ENCODE measurements at places on chromosomes 13 and 19.
A peak's percentile ranks its signal among the peaks of the same experiment; 100 is the strongest.

DNA sequence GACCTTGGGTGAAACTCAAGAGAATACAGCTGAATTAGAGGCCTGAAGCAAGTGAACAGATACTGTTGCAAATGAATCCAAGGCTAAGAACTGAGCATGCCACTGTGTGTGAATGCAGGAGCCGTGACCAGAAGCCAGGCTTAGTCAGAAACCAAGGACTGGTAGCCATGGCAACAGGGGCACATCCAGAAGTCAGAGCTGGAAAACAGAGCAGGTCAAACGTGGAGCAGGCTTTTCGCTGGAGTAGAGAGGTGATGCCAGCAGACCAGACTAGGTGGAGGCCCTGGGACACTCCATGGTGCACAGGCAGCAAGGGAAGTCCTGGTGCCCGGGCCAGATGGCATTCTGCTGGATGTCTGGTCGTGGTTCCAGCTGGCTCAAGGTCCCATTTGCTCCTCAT, 564.1 kb downstream of the PCDH9 start:
- DNase-seq: peak; percentile 92

DNA sequence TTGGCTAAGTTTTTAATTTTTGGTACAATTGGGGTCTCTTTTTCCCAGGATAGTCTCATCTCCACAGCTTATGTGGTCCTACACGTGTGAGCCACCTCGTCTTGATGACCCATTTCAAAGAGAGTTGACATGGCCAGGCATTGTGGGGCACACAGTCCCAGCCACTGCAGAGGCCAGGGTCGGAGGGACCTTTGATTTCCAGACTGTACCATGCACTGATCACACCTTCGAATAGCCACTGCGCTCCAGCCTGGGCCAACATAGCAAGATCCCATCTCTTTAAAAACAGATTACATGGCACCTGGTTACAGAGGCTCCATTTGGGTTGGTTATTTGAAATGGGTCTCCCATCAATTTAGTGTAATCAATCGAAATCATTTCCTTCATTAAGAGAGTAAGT, 71.6 kb downstream of the DPRX start:
- DNase-seq: no peak

DNA sequence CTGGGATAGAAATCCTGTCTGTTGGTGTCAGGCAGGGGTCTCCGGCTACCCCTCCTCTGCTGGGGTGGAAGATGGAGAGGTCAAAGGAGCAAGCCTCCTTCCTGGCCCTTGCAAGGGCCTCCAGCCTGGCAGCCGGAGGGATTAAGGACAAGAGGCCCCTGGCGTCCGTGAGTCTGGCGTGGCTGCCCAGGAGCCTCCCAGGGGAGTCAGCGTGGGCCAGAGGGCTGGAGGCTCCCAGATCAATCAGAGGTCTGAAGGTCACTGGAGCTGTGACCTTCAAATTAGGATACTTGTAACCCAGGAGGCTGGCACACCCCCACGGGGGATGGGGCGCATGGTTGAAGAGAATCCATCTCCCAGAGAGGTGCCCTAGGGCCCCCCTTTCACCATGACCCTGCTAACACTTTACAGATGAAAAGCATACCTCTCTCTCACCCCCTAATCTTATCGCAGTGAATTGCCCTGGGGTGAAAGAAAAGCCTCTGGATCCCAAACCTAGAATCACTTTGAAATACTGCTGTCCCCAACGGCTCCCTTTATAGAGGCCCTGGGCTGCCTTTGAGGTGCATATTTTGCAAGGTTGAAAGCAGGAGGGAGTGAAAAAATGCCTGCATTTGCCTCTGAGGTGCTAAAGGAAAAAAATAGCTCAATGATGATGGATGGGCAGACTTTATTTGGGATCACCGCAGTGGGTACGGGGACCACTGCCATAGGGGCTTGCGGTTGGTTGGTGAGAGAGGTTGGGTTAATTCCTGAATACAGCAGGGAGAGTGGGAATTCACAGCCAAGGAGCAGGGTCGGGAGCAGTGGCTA, 44.9 kb upstream of the PEG3 start:
- no peak for DNase-seq

DNA sequence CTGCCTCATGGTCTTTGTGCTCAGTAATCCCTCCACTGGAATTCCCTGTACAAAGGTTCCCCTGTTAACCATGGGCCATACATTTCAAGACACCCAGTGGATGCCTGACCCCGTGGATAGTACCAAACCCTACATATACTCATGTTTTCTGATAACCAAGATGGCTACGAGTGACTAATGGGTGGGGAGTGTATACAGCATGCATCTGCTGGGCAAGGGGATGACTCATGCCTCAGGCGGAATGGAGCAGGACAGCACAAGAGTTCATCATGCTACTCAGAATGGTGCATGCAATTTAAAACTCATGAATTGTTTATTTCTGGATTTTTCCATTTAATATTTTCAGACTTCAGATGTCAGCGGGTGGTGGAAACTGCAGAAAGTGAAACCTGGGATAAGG, 13.3 kb upstream of the FGF9 start:
- peak; percentile 52 for DNase-seq

GRCh38 chr13:71536201-71536600, 330.8 kb downstream of the DACH1 start:
- DNase-seq: no peak

All from astrocyte (in vitro differentiated cells and primary cell).